ENCODE measurements at places on chromosomes 1 and 21. TPM values are rescaled to one million over a fixed set of nuclear protein-coding genes. Genes with fewer than 3 reads are reported as not detected.

The MYCBP gene
- 9.9 TPM for total RNA-seq

The CCDC185 gene
- total RNA-seq = not detected

- peaks cover 1% of the 10 kb centered on the region for H3K27me3 ChIP-seq
- no peak overlapping the region for H3K27ac ChIP-seq
- H3K4me1 ChIP-seq = no peaks in the 10 kb centered on the region
- no peak for DNase-seq
- no peaks in the 10 kb centered on the region for H3K36me3 ChIP-seq
Observed at GRCh38 chr1:76083189-76083588, 8.6 kb downstream of the ST6GALNAC3 start.

- no peaks in the 10 kb centered on the region for H3K27me3 ChIP-seq
- H3K27ac ChIP-seq = no peak overlapping the region
- no peak overlapping the region for H3K4me3 ChIP-seq
- peak; percentile 82 for DNase-seq
- no peaks in the 10 kb centered on the region for H3K4me1 ChIP-seq
Observed at GRCh38 chr21:35189077-35189863, 140.2 kb upstream of the RUNX1 start.

DNA sequence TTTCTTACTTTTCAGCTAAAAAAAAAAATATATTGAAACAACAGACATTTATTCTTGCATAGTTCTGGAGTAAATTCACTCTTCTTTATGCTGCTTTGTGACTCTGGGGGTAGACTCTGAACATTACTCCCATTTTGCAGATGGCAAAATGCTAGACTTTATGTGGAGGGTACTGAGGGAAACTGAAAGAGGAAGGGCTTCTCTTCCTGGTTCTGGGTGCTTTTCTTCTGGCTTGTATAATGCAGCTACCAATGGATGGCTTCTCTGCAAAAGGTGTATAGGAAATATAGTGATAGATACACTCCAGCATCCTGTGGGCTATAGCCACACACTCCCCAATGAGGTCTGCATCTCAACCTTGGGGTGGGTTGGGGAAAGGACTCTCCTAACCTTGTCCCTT, 19.7 kb upstream of the ZBTB40 start:
- DNase-seq = no peak
- H3K36me3 ChIP-seq = no peaks in the 10 kb centered on the region
- no peaks in the 10 kb centered on the region for H3K4me1 ChIP-seq
- H3K27ac ChIP-seq = no peak overlapping the region
- H3K4me3 ChIP-seq = no peak overlapping the region

- DNase-seq = peak; percentile 36
- H3K4me1 ChIP-seq = peaks cover 25% of the 10 kb centered on the region
- no peak overlapping the region for H3K4me3 ChIP-seq
- H3K27ac ChIP-seq = no peak overlapping the region
- no peaks in the 10 kb centered on the region for H3K27me3 ChIP-seq
Observed at GRCh38 chr1:162663086-162663485, 30.8 kb downstream of the DDR2 start.

- DNase-seq = peak; percentile 18
- H3K4me1 ChIP-seq = no peaks in the 10 kb centered on the region
- H3K36me3 ChIP-seq = peaks cover 6% of the 10 kb centered on the region
- peak overlapping the region; percentile 69 for H3K27ac ChIP-seq
- no peak overlapping the region for H3K4me3 ChIP-seq
Observed at GRCh38 chr1:235675152-235675890, 25.7 kb upstream of the GNG4 start.

GRCh38 chr1:48222501-48223242, at the start of gene SLC5A9:
Gene SLC5A9 (plus strand): TSS chr1:48222716. CDS start chr1:48222737, 21 bp downstream.
- no peak for DNase-seq
- no peak within 1 kb of the TSS for H3K27ac ChIP-seq
- H3K4me1 ChIP-seq = no peaks in the 10 kb centered on the region
- no peaks in the 10 kb centered on the region for H3K27me3 ChIP-seq

GRCh38 chr1:245877976-245878375, 629.1 kb downstream of the SMYD3 start:
- H3K27me3 ChIP-seq = no peaks in the 10 kb centered on the region
- no peak for DNase-seq
- H3K4me3 ChIP-seq = no peak overlapping the region
- no peaks in the 10 kb centered on the region for H3K36me3 ChIP-seq

- no peaks in the 10 kb centered on the region for H3K4me1 ChIP-seq
- H3K27me3 ChIP-seq = no peaks in the 10 kb centered on the region
- no peaks in the 10 kb centered on the region for H3K36me3 ChIP-seq
- H3K27ac ChIP-seq = no peak overlapping the region
Observed at GRCh38 chr1:87250336-87250735, 78.3 kb upstream of the LMO4 start.
